Effector memory CD8-positive, alpha-beta T cell (primary cell): ENCODE measurements at places on chromosomes 3 and 15.

- DNase-seq, result no peak
These were observed 43.6 kb downstream of the RBPMS2 start for GRCh38 chr15:64731805-64732151.

DNA sequence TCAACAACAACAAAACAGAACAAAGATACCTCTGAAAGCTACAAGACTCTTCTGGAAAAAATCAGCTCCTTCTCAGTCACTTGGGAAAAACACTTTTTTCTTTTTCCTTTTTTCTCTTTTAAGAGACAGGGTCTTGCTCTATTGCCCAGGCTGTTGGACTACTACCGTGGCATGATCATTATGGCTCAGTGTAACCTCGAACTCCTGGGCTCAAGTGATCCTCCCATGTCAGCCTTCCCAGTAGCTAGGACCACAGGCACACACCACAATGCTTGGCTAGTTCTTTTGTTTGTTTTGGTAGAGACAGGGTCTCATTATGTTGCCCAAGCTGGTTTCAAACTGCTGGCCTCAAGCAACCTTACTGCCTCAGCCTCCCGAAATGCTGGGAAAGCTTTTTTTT lies 12.8 kb downstream of the MYO9A start:
- DNase-seq, result no peak

- no peak for DNase-seq
These were observed 24.1 kb downstream of the GYG1 start for GRCh38 chr3:149015393-149015792.

GRCh38 chr3:196486263-196486662 lies 17.3 kb downstream of the RNF168 start:
- DNase-seq, result no peak

- no peak for DNase-seq
These were observed 8.3 kb downstream of the IL5RA start for GRCh38 chr3:3101660-3102458.

DNA sequence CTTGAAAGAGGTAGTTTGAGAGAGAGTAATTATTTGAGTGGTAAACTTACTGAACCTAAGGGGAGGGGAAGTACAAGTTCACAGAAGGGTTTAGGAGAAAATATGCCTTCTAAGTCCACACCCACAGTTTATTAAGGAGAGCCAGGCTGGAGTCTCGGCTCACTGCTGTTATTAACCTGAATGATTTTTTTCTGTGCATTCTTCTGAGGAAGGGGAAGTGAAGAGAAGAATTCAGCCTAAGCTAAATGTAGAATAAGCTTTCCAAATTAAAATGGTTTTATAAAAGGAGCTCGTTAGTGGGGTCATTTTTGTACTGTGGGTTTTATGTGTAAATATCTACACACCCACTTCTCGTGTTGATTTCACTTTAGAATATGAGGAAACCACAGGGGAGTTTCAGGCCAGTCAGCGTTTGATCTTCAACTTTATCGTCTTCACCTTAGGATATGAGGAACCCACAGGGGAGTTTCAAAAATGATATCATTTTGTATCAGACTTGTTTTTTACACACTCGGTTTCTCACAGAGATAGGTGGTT lies 1.5 kb downstream of the WHAMM start:
- DNase-seq, result peak; percentile 46

DNA sequence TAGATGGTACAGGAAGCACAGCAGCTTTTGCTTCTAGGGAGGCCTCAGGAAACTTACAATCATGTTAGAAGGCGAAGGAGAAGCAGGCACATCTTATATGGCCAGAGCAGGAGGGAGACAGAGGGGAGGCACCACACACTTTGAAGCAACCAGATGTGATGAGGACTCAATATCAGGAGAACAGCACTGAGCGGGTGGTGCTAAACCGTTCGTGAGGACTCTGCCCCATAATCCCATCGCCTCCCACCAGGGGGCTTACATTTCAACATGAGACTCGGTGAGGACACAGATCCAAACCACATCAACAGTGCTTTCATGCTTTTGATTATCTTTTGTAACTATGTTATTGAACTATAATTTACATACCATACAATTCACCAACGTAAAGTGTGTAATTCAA lies 7.6 kb upstream of the TMEM44 start:
- DNase-seq, result no peak

DNA sequence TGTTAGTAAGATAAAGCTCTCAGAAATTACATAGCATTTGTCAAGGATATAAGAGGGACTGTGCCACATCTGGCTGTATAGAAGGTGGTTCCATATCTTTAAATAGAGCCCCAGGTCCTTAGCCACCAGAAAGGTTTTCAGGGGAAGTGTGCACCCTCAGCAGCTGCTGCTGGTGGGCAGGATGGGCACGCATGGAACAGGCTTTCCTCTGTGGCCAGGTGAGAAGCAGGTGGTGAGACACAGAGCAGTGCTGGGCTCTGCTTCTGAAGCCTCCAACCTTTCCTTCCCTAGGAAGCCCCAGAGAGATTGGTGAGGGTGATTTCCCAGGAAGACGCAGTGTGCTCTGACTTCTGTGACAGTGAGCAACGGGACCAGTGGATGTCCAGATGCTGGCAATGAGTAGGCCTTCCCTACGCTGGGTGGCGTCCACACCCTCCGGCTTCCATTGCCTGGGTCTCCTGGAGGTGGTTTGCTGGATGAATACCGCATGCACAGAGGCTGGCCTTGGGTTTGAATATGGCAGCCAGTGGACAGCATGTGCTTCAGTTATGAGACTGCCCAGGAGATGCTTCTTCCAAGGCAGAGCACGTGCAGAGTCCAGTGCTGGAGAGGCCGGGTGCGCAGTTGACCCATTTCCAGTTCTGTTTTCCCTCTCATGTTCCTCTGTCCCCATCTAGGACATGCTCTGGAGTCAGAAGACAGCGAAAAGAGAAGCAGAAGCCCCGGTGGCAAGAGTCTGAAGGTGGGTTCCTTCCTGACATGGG lies 52.7 kb upstream of the POLG start:
- no peak for DNase-seq

DNA sequence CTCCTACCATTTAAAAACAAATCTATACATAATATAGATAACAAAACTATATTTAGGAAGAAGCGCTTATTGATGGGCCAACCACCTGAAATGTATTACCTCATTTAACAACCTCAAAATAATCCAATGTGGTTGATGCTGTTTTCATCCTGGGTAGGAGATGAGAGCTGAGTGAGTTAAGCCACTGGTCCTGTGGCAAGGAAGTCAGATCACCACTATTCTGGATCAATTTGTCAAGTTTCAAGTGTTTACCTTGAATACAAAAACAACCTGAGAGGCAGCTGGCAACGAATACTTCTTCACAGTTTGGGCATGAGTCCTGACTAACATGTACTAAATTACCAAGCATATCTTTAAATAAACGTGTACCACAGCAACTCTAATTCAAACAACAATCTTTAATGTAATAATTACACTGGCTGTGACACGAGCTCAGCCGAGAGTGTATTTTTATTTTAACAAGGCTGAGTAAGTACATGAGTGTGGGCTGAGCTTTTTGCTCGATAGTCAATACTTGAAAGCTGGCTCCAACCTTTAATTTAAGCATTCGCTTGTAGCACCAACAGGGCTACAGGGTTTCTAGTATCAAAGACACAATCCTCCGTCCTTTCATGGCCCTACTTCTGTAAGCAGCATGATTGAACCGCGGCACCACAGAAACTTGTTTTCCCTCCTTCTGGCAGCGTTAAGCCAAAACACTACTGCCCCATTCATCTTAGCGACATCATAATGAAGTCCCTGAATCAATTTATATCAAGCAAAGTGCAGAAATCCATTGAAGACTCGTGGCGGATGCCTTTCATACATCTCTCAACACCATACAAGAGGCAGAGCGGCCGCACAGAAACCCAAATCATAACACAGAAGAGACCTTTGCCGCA lies 93.8 kb upstream of the ICE2 start:
- DNase-seq, result no peak

DNA sequence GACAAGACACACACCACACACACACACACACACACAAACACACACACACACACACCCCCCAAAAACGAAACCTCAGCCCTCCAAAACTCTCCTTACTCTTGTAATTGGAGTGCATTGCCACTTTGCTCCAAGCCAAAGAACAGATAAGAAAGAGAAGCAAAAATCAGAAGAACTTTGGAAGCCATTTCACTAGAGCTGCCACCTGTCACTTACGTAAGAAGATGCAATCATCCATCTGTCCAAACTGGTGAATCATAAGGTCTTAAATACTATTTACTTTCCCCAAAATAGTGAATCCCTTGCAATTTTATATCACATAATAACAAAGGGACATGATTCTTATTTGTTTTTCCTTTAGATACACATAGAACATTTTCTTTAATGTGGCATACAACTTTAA lies 285.4 kb downstream of the ZBTB20 start:
- DNase-seq, result no peak

DNA sequence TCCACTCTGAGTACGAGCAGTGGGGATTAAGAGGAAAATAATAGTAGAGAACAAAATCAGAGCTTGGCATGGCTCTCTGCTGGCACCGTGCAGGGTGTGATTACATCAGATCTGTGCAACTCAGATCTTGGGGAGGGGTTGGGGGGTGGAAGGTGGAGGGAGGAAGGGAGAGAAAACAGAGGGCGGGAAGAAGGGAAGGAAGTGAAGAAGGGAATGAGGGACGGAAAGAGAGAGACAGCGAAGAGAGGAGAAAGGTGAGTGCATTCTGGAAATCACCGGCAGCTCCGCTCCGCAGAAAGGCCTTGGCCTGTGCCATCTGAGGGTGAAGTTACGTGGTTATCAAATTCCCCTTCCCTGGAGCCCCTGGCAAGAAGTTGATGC lies 31.0 kb upstream of the ADAMTS17 start:
- no peak for DNase-seq

GRCh38 chr3:197525706-197526105 lies 30.1 kb downstream of the BDH1 start:
- DNase-seq, result no peak

GRCh38 chr15:94131875-94132274 lies 99.5 kb upstream of the MCTP2 start:
- DNase-seq, result no peak

DNA sequence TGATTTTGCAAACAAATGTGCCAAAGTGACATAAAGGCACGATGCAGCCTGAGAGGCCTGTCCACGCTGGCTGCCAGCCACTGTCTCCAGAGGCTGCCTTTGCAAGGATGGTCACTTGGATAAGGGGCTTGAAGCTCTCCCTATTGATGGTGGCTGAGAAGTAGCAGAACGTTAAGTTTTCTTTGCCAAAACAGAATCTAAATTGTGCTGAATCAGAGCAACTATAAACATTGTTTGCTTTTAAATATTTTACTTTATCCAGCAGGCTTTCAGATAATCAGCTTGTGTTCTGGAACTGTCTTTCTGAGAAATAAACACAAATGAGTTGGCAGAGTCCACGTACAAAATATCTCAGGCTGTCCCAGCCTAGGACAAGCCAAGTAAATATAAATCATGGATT lies 23.8 kb upstream of the CNBP start:
- no peak for DNase-seq

DNA sequence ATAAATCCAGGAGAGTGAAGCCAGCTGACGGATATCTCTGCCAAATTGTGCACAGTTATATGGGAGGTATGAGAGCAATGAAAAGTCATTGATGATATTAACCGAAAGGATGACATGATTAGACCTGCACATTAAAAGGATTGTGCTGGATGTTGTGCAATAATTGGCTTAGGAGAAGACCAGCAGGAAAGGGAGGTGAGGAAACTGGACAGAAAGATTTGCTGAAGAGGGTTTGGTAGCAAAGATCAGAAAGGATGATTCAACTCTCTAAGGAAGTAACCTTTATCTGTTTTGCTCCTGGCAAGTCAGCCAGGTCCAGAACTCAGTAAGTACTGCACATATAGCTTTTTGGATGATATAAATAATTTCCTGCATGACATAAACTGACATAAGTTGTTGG lies 704.7 kb downstream of the GRM7 start:
- no peak for DNase-seq

GRCh38 chr15:45117308-45118130 lies 3.4 kb downstream of the DUOXA2 start:
- no peak for DNase-seq

GRCh38 chr15:60970246-60971170 lies 258.6 kb downstream of the RORA start:
- no peak for DNase-seq

DNA sequence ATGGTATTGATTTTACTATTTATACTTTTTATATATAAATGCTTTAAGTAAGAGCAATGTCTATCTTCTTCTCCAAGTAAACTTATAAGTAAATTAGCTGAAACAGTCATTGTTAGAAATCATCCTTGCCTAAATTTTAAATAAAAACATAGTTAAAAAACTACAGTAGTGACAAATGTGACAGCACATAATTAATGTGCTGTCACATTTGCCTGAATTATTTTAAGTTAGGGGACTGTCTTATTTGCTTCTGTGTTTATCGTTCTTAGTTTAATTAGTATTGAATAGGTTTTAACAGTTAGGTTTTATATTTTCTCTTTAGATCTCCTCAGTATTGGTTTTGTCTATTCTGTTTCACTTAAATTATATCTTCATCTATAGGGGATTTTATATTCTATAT lies 36.1 kb downstream of the SLMAP start:
- no peak for DNase-seq

DNA sequence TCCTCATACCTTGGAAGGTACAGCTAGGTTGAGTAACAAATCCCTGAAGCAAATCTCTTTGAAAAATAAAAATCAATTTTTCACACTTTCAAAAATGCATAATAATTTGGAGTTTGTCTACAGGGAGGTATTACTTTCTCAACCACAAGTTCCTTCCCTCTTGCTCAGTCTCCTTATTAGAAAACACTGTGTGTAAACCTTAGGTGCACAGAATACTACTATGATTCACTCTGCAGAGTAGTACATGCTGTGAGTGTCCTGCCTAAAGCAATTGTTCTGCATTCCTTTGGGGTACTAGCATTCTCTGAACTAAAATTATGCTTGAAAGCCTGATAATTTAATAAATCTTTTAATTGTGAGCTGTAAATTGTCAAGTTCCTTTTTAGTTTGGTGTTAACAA lies 115.9 kb upstream of the EPHA3 start:
- no peak for DNase-seq

- DNase-seq, result no peak
These were observed 2.3 kb downstream of the TPM1 start for GRCh38 chr15:63044645-63045464.

GRCh38 chr3:188881954-188882641 lies 289.7 kb upstream of the TPRG1 start:
- no peak for DNase-seq
